AG09319 (cell line): ENCODE measurements at places on chromosomes 6 and 20.

DNA sequence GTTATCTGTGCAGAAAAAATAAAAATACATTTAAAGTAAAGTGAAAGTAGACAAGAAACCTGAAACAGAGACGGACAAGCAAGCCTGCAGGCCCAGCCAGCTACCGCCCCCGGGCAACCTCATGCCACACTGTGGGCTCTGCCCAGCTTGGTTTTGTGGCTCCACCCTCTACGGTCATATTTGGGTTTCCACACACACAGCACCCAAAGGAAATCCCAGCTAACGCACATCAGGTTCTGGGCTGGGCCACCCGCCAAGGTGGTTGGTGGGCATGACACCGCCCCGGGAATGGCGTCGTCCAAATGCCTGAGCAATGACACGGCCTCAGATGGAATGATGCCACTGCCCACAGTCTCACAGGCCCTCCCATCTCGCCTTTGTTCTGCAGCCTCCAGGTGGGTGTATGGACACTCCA is 22.9 kb downstream of the FAM110A start:
- peak; percentile 29 for DNase-seq

- no peak for DNase-seq
These were observed 8.7 kb upstream of the TBX18 start for GRCh38 chr6:84773133-84773430.

DNA sequence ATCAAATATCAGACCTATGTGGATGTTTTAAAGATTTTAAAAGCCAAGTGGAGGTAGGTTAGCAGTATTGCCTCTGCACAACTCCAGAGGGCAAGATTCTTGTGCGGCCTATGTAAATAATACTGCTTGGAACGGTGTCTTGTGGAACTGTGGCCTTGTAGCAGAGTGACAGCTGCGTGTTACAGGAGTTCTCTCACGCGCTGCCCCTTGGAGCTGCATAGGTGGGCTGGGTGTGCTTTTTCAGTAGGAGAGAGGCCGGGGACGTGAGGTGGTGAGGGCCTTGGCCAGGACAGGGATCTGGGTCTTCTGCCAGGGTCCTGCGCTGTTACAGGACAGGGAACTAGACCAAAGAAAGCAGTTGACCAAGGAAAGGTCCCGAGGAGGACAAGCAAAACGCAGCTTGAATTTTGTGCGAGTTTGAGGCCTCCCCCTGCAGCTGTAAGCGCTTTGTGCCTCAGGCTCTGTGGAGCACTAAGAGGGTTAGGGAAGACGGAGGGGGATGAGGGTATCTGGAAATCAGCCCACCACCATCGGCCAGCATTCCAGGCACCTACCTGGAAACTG is 1.5 kb downstream of the TMEM181 start:
- no peak for DNase-seq

- DNase-seq = no peak
These were observed 507.3 kb upstream of the CITED2 start for GRCh38 chr6:139881728-139882211.

DNA sequence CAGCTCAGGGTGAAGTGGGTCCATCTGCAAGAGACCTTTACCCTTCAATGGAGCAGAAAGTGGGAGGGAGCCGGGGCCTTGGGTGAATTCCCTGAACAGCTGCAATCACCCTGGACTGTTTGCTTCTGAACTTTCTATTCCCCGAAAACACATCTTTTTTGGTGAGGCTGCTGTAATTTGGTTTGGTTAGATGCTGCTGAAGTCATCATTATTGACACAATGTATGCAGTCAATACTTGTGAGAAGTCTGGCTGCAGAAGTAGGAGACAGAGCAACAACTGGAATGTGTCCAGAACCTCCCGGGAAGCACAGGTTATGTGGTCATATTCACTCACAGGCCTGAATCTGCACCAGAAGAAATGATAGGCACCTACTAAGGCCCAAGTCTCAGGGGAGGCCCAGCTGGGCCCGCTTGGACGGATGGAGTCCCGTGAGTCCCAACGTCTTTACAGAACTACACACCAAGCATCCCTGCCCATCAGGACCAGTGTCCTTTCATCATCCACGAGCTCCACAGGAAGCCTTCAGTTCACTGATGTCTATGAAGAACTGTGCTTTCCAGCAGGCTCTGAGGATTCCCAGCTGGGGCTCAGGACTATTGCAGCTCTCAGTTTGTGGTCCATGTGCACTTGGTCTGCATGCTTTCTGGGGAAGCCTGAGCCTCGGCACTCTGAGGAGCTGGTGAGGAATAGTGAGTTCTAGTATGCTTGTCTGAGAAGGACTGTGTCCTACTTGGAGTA is 177.6 kb downstream of the THBS2 start:
- DNase-seq = no peak
